ENCODE measurements at places on chromosomes 6 and 20.

DNA sequence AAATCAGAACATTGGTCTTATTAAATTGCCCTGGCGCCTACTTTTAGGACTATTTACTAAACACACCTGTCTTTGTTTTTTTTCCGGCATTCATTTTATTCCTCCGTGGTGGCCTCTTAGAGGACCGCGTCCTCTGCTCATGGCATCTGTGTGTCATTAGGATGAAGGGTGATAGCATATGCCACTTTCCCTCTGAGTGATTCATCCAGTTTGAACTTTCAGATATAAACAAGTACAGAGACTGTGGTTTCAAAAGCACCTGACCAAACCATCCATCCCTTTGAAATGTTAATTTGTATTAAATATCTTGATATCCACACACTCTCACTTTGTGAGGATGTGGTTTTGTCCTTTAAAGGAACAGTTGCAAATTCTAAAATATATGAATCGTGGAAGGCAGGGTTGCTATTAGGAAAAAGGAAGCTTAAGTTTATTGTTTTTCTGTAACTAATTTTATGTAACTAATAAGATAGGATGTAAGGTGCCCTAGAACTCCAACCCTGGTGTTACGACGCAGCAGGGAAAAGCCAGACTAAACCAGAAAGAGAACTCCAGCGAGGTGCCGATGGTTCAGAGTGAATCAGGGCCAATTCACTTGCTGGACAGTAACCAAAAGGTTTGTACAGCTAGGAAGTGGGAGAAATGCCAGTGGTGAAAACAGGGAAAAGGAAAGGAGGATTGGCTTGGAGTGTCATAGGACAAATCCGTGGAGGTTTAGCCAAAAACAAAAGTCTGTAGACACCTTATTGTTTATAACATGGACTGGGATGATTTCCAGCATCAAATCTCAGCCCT lies 98.7 kb downstream of the SHLD1 start:
- peak; percentile 24 for DNase-seq

- no peak for DNase-seq
Measured at GRCh38 chr6:9138936-9139335, 703.6 kb upstream of the SLC35B3 start.

GRCh38 chr6:92582211-92582610 lies 837.1 kb downstream of the EPHA7 start:
- no peak for DNase-seq

DNA sequence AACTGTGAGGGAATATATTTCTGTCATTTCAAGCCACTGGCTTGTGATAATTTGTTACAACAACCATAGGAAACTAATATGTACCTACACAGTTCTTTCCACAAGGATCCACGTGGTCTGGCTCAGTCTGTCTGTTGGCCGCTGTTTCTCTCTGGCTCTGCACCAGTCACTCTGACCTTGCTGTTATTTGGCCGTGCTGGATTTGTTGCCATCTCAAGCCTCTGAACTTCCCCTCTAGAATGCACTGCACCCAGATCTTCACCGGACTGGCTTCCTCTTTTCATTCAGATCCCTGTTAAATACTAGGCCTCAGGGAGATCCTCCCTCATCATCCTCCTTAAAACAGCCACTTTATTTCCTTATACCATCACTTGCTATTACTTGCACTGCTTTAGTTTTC lies 446.8 kb downstream of the TFAP2B start:
- DNase-seq = no peak

DNA sequence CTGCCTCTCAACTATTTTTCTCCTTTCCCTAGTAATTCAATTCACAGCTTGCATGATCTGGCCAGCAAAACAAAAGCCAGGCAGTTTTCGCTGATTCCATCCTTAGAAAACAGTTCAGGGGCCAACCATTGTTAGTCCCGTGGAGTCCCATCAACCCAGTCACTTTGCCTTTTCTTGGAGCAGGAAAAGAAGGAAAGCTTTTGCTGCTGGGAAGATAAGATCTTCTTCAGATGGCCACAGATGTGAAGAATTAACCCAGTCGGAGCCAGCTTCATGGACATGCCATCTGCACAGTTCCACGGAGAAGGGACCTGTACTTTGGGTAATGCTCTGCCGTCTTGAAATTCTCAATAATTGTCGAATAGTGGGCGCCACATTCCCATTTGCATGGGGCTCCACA lies 76.9 kb upstream of the TSHZ2 start:
- DNase-seq = no peak

All from GM13977 (cell line).